ENCODE measurements at places on chromosomes 6 and 20. TPM values are rescaled to one million over a fixed set of nuclear protein-coding genes. Genes with fewer than 3 reads are reported as not detected.

GRCh38 chr6:167688123-167688522 is 138.6 kb upstream of the AFDN start:
- DNase-seq = no peak

DNA sequence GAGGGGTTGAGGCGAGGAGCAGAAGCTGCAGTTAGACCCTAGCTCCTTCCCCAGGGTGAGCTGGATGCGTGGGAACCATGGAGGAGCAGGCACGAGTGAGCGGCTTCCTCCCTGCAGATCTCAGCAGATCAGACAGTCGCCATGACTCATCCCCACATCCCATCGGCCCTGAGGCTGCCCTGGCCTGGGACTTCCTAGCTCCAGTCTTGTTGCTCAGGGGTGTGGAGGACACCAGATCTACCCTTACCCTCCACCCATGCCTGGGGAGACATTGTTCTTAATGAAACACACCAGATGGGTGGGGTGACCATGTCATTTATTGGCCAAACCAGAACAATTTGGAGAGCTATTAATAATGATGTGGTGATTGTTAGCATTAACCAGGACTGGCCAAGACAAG is 36.3 kb upstream of the TGM2 start:
- peak; percentile 93 for DNase-seq

DNA sequence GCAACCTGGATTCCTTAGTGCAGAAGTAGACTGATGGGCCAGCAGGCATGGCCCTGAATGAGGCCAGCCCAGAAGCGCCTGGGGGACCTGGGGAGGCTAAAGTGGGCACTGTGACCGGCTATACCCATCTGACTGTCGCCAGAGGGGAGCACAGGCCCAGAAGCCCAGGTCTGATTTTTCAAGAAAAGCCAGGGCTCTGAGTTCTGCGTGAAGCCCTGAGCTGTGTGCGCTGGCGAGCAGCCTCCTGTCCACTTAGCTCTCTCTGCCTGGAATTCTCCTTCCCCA is 111.7 kb downstream of the SULF2 start:
- DNase-seq = no peak

DNA sequence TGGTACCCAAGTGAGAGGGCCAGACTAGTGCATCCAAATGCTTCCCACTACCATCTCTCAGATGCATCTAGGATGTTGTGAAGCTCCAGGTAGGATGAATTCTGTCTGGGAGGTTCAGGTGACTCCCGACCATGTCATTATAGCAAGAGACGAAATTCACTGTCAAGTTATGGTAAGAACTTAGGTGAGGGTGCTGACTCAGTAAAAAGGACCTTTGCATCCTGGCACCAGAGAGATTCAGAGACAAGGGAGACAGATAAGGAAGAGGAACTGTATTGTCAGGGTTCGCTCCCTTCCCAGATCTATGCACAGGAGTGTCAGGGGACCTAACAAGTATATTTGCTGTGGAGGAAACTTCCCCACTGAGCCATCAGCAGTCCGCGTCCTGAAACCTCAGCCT is 11.2 kb upstream of the PRIM2 start:
- no peak for DNase-seq

GRCh38 chr20:63937596-63937995 is 18.6 kb downstream of the UCKL1 start:
- no peak for DNase-seq

DNA sequence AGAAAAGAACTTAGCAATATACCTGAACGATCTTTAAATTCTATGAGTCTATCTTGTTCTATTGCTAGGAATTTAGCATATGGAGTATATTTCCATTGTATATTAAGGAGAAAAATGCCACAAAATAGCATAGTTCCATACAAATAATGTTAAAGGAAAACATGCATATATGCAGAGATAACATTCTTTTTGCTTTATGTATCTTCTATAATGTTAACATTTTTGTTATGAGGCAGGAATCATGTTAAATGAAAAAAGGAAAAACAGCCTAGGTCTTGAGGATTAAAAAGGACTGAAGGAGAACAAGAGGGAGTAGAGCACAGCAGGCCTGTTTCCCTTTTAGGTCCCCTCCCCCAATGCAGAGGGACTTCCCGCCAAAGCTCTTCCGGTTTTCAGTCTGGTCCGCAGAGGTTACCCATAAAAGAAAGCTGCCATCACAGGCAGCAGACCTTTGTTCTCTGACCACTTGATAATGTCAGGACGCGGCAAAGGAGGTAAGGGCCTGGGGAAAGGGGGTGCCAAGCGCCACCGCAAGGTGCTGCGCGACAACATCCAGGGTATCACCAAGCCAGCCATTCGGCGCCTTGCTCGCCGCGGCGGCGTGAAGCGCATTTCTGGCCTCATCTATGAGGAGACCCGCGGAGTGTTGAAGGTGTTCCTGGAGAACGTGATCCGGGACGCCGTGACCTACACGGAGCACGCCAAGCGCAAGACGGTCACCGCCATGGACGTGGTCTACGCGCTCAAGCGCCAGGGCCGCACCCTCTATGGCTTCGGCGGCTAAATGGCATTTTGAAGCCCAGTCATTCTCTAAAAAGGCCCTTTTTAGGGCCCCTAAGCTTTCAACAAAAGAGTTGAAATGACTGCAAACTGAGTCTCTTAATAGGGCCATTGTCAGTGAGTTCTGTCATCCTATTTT is 108.4 kb upstream of the PRSS16 start:
- DNase-seq = peak; percentile 60

- DNase-seq = no peak
Observed at GRCh38 chr20:58116505-58116904, 111.9 kb downstream of the ANKRD60 start.

DNA sequence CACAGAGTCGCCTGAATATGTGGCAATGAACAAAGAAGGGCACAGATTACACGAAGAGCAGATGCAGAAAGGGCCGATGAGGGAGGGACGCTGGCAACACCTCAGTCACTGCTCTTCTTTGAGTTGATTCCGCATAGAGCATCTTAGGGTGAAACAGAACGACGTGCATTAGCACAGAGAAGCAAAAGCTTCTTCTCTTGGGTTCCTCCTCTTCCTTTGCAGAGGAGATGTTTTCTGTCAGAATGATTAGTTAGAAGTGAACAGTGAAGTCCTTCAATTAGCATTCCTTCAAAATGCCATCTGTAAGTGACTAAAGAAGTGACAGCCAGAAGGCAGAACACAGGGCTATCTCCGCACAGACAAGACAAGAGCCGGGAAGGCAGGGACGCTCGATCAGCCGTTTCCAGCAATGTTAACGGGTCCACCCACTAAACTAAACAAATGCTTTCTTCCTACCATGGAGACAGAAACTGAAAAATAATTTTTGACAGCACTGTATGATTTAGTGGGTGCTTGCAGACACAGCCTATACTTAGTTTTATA is 219.8 kb upstream of the AGPAT4 start:
- DNase-seq = no peak

GRCh38 chr20:42379385-42379784 is 761.2 kb upstream of the CHD6 start:
- DNase-seq = no peak

DNA sequence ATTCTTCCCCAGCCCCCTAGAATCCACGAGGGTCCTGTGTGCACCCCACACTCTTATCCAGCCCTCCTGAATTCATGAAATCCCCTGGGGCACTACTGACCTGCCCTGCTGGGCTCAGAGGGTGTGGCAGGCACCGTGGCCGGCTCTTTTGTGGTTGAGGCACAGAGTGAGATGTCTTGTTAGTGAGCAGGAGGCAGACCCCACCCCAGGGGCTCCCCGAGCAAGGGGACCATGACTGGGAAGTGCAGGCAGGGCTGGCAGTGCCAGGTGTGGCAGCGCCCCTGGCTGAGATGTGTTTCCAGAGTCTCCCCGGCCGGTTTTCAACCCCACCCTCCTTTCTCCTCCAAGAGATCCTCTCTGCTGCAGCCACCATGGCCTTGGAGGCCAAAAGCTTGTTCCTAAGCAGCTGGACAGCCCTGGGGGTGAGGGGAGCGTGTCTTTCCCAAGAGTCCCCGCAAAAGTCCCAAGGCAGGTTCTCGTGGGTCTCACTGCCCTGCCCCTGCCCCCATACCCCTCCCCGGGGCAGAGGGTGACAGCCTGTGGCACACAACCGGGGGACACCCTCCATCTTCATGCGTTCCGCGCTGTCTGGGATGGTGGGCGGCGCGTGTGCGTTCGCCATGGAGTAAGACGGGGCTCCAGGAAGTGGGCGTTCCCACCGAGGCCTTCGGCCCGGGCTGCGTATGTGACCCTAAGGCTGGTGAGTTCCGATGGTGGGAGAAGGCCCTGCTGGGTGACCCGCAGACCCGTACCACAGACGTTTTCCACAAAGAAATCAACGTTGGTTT is 208.9 kb downstream of the TAF4 start:
- no peak for DNase-seq

DNA sequence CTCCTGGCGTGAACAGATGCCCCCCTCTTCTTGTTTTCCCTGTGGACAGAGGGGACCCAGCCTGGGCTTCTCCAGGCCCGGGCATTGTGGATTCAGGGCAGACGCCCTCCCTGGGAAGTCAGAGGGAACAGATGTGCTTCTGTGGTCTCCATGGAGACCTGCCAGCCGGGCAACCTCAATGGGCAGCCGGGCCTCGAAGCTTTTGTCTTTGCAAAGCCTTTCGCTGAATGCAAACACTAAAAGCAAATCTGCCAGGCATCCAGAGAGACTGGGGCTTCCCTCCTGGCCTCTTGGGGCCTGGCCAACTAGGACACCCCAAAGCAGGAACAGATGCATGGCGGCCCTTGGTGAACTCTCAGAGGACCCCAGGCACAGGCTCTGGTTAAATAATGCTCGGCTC is 370.0 kb upstream of the SULF2 start:
- no peak for DNase-seq

DNA sequence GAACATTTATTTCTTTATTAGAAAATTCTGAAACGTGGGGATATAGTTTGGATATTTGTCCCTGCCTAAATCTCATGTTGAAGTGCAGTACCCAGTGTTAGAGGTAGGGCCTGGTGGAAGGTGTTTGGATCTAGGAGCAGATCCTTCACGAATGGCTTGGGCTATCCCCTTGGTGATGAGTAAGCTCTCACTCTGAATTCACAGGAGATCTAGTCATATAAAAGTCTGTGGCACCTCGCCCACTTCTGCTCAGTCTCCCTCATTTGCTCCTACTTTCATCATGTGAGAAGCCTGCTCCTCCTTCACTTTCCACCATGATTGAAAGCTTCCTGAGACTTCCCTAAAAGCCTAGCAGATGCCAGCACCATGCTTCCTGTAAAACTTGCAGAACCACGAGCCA is 96.8 kb upstream of the GJE1 start:
- no peak for DNase-seq

DNA sequence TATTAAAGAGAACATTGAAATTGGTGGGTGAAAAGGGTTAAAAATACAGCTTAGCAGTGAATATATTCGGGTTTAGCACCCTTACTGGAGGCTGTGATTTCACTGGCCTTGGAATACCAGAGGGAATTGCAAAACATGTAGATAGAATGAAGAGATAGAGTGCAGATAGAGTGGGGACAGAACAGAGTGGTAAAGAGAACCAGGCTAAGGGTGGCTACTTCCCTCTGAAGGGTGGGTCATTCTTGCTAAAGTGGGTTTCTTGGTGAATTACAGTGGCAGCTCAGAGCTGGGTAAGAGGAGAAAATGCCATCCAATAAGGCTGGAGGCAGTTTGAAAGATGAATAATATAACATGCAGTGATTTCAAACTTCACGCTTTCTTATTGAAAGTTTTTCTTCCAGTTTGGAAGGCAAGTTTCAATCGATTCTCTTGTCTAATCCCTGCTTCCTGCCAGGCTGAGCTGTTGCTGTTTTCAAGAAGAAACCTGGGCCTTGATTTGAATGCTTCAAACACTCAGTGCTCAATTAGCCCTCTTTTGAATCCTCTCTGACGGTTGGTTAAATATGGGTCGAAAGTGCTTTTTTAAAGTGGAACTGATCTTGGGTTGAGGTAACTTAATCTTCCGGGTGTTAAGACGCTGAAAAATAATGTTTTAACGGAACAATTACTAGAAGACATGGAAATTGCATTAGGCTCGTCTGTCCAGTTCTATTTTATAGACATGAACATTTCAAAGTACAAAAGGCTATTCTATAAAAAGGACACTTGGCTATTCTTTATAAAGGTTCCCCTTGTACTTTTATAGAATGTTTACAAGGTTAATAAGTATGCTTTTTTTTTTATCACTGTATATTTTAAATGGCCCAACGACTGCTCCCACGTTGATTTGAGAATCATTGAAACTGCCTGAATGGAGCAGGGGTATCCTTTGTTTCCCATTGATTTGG is 203.3 kb downstream of the BCAS1 start:
- no peak for DNase-seq

DNA sequence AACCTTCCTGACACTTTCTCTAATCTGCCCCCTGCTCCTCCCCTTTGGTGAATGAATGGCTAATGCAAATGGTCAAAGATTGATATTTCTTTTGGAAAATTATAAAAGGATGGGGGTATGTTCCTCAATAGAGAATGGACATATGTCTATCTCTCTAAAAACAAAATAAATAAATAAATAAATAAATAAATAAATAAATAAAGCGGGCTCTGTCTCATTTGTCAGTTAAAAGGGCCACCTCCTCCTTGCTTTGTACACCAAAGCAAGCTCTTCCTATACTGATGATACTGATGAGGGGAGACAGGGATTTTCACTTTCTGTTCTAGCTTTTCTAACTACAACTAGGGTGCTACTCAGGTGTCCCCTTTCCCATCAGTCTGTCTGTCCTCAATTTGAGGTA is 135.5 kb upstream of the SPACA1 start:
- no peak for DNase-seq

- DNase-seq = peak; percentile 58
Observed at GRCh38 chr6:81933608-81934051, 181.1 kb upstream of the TENT5A start.

DNA sequence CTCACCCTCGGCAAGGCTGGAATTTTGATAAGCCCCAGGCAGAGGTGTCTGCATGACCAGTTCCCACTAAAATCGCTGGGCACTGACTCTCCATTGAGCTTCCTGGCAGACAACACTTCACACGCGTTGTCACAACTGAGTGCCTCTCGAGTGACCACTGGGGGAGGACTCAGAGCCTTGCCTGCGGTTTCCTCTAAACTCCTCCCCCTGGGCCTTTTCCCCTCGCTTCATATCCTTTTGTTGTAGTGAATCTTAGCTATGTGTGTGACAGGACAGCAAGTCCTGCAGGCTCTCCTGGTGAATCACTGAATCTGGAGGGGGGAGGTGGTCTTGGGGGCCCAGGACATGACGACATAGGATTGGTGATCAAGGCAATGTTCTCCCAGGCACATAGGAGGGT is 670.8 kb downstream of the PRKN start:
- no peak for DNase-seq

- DNase-seq = peak; percentile 9
Observed at GRCh38 chr6:101853231-101854085, 459.9 kb downstream of the GRIK2 start.

DNA sequence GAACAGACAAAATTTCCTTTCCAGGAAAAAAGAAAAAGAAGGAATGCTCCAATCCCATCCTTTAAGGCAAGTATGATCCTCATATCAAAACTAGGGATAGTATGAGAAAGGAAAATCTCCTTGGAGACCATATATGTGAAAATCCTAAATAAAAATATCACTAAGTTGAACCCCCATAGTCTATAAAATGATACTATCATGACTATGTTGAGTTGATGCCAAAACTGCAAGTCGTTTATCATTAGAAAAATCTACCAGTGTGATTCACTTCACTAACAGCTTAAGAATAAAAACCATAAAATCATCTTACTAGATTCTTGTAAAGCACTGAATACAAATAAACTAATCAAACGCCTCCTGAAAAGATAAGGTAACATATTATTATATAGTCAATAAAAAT is 76.6 kb upstream of the STXBP5 start:
- peak; percentile 36 for DNase-seq

HTR1E gene
- polyA plus RNA-seq = not detected

DLL1 gene
- polyA plus RNA-seq = 0.17 TPM

FAM83C gene
- polyA plus RNA-seq = 0.02 TPM

ADGRG6 gene
- polyA plus RNA-seq = 10.0 TPM

BTNL2 gene
- not detected for polyA plus RNA-seq

MAPK13 gene
- polyA plus RNA-seq = 2.8 TPM

RPN2 gene
- 468 TPM for polyA plus RNA-seq

IMPG1 gene
- not detected for polyA plus RNA-seq

NEURL2 gene
- 2.0 TPM for polyA plus RNA-seq
